Stimulated activated CD4-positive, alpha-beta T cell treated with anti-CD3 and anti-CD28 coated beads, Interleukin-1b, Interleukin-23, amount 100 ng/mL, for 4 hours (primary cell): ENCODE measurements at places on chromosomes 5 and 9.

GRCh38 chr5:135426102-135427082 is 20.8 kb downstream of the DCANP1 start:
- peak; percentile 13 for DNase-seq

DNA sequence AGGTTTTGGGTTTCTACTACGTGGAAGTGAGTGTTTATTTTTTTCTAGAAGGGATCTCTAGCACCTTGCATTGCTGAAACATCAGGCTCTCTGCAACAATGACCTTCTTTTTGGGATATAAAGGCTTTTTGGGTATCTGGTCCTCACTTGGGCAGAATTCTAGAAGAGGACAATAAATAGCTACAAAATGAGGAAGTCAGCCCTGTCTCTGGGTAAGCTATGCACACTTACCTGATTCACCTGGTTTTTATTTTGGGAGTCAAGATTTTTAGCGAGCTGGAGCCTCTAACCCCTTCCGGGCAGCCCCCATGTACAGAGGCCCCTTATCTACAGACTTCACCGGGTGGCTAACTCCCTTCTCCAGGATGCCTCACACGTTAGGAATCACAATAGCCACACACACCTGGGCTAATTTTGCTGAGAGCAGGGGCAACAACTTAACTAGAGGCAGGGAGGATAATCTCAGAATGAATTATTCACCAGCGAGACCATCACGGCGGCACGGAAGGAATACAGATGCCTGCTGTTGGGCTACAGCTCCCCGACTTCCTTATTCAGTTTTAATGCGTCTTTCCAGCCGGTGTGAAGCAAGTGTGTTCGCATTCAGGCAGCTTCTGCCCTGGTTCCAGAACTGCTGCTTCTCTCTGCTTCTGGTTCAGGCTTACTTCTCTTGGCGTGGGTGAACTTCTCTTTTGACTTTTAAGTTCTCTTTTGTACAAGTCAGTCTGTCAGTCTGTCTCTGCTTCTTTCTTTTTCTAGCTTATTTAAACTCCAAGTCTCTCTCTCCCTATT is 341.0 kb upstream of the PANK3 start:
- no peak for DNase-seq

GRCh38 chr9:21761309-21761901 is 41.0 kb upstream of the MTAP start:
- DNase-seq: no peak

DNA sequence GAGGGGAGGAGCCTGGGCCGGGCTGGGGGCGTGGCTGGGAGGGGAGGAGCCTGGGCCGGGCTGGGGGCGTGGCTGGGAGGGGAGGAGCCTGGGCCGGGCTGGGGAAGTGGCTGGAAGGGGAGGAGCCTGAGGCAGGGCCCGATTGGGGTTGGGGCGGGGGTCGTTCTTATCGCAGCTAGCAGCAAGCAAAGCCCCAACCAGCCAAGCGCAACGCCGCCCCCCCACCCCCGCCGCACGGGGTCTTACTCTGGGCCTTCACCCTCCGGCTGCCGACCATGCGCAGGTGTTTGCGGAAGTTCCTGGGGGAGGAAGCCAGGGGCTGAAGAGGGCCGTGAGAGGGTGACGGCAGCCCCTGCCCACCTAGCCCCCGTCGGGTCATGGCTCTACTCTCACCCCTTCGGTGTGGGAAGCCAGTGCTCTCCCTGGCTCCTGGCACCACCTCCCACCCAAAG is 5.0 kb downstream of the NSMF start:
- DNase-seq: no peak

DNA sequence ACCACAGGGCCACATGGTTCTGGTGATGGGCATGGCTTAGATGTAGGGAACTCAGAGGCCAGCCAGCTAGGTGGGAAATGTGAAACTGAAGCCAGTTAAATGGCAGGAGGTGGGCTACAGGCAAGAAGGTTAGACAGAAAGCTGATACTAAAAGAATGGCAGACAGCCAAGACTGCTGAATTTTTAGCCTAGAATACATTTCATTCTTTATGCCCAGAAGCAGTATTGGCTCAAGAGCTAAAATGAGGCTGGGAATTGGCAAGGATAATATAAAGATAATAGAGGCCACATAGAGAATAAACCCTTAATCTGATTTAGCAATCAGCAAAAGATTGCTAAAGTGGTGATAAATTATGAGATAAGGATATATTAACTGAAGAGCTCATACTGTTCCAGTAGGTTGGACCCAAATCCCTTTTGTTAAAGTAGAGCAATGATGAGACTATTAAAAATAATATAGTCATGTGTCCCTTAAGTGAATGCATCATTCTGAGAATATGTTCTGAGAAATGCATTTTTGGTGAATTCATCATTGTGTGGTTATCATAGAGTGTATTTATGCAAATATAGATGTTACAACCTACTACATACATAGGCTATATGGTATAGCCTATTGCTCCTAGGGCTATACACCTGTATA is 234.3 kb downstream of the CHSY3 start:
- no peak for DNase-seq

DNA sequence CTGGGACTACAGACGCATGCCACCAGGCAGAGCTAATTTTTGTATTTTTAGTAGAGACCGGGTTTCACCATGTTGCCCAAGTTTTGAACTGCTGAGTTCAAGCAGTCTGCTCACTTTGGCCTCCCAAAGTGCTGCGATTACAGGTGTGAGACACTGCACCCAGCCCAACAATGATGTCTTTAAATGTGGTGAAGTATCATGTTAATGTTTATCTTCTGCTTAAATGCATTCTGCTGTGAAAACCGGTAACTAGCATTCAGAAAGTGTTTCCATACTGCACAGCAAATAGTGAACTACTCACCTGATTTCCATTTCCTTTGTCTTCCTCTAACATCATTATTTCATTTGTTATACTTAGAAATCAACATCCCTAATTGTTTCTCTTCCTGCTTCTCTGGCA is 264.0 kb upstream of the ITGA1 start:
- no peak for DNase-seq

DNA sequence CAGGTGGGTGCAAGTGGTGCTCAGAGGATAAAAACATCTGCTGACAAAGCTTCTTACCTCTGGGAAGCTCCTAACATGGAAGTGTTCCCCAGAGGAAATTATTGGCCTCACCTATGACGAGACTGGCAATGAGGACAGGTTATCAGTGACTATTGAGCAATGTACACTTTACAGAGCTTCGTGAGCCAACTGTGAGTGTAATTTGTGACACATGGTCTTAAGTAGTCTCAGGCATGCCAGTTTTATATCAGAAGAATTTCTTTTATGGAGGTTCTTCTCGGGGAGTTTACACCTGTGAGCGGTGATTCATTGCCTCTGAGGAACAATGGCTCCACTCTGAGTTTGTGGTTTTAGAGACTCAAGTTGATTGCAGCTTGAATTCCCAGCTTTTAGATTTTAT is 11.3 kb downstream of the ANKDD1B start:
- no peak for DNase-seq

GRCh38 chr5:132344775-132345514 is 24.6 kb upstream of the SLC22A5 start:
- no peak for DNase-seq

DNA sequence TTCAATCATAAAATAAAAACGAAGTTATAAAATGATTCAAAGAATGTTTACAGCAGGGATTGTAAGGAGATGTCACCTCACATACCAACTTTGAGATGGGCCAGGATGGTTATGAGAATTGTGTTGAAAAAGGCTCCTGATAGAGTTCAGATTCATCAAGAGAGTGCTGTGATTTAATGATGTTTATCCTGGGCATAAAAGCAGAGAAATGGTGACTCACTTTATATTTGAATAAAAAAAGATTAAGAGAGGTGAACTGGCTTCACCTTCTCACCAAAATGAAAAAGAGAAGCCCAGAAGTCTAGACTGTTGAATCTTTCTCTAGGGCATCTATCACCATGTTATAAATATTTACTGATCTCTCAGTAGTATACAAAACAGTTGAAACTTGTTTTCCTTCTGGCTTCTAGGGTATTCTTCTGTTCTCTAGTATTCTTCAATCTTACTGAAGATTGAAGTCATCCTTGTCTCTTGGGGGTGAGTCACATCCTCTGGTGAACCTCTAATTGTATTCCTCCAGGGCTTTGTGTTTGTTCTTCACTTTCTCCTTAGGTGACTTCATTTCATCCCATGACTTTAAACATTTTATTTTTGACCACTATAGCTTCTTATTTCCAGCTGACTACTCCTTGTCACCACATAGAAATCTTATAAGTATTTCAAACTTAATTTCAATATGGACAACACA is 1237.3 kb upstream of the C9orf72 start:
- no peak for DNase-seq

GRCh38 chr9:110206389-110206788 is 1.6 kb downstream of the C9orf152 start:
- no peak for DNase-seq

DNA sequence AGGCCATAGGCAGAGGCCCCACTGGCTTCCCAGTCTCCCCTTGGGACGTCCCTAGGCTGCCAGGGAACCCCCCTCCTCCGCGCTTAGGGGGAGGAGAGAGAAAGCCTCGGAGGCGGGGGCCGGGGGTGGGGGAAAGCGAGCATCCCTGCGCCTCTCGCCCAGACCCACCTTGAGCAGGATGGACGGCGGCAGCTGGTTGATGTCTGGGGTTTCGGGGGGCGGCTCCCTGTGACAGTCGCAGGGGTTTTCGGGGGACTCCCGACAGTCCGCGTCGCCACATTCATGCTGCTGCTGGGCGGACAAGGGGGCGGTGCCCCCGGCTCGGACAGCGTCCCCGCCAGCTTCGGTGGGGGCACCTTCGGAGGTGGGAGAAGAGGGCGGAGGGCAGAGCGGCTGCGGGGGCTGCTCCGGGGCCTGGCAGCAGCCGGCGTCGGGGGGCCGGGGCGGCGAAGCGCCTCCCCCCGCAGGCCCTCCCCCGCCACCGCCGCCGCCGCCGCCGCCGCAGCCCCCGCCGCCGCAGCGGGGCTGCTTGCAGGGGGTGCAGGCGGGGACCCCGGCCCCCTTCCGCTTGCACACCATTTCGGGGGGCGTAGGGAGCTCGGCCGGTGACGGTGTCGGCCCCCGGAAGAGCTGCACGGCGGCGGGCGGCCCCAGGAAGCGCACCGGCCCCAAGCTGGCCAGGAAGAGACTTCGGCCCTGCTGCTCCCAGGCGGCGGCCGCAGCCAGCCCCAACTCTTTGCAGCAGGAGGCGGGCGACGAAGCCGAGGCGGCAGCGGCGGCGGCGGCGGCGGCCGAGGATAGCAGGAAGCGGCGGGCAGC is 1.2 kb downstream of the FBXL17 start:
- DNase-seq: peak; percentile 47

GRCh38 chr5:146426853-146427618 is 20.1 kb upstream of the TCERG1 start:
- DNase-seq: no peak

DNA sequence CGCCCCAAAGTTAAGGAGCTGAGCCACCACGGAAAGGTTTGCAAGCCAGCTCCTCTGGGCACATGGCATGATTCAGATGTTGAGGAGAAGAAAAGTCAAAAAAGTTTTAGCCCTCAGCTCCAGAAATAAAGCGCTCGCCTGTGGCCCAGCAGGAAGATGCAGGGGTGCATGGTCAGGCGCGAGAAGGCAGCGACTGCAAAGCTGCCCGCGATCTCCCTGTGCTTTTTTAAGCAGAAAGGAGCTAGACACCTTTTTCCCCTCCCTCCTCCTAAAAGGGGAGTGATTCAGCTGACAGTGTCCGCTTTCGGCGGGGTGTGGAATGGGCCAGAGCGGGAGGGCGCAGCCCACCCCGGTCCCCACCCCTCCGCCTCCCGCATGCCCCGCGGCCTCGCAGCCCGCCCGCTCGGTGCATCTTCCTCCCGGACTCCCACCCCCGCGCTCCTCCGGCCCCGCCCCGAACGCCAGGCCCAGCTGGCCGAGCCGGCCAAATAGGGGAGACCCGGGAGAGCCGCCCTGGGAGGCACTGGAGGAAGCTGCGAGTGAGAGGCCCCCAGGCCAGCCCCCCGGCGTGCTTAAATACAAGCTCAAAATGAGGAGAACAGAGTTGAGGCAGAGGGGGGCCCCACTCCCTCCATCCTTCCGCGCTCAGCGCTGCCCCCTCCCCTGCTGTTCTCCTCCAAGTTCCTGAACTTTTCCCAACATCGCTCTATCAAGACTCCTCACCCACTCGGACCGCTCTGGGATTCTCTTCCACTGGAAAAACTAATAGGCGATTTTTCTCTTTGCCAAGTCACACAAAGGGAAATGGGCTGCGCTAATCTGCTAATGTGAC is at the start of gene ADAMTS12:
ADAMTS12 (minus strand) TSS at position 203 of the 832 bp plus-strand sequence; CDS start at position 69, 134 bp downstream.
- DNase-seq: no peak

DNA sequence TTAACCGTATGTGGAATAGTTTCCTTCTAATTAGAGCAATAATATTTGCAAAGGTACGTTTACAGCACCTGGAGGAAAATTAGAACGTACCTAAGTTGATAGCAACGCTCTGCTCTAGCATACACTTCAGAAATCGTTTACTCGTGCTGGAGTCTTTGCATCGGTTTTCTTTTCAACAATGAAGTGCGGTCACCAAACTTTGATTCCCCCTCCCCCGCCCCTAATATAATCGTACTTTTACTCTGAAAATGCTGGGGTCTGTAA is 506 bp downstream of the ADAMTS19 start:
- DNase-seq: no peak

DNA sequence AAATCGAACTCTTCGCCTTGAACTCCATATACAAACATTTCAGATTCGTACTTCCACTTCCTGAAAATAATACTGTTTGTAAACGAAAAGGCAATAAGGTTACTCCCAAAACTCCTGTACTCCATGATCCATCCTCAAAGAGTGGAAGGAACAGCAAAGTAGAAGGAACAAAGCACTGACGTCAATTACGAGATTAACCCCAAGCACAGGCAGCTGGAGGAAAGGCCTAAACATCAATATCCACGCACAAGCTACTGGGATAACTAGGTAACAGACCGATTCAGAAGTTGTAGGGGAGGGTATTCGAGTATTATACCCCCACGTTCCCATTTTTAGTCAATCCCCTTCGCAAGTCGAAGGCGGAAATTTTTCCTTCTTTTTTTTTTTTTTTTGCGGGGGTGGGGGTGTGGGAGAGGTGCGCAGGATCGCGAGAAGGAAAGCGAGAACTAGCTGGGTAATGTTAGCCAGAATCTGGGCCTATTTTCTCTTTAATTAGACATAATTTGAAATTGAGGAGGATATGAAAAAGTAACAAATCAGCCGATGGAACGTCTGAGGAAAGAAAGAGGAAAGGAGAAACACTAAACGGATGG is 909 bp downstream of the AFF4 start:
- DNase-seq: no peak
